ENCODE measurements at places on chromosomes 16 and 17.

GRCh38 chr16:88769617-88770460, 15.2 kb downstream of the PIEZO1 start:
- DNase-seq: no peak

GRCh38 chr16:56629531-56629930, 2.9 kb upstream of the MT1M start:
- no peak for DNase-seq

DNA sequence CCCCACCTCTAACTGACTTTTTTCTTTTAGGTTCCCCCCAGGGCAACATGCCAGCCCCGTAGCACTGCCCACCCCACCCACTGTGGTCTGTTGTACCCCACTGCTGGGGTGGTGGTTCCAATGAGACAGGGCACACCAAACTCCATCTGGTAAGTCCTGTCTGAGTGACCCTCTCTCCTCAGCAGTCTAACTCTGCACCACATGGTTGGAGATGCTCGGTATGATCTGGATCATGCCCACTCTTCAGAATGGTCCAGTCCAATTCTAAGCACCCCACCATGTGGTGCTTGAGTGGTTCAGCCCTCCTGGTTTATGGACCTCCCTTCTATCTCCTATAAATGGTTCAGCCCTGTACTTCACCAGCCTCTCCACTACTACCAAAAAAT, 5.9 kb downstream of the KDM6B start:
- peak; percentile 46 for DNase-seq

GRCh38 chr17:29091606-29092289, 48.8 kb downstream of the PIPOX start:
- no peak for DNase-seq

DNA sequence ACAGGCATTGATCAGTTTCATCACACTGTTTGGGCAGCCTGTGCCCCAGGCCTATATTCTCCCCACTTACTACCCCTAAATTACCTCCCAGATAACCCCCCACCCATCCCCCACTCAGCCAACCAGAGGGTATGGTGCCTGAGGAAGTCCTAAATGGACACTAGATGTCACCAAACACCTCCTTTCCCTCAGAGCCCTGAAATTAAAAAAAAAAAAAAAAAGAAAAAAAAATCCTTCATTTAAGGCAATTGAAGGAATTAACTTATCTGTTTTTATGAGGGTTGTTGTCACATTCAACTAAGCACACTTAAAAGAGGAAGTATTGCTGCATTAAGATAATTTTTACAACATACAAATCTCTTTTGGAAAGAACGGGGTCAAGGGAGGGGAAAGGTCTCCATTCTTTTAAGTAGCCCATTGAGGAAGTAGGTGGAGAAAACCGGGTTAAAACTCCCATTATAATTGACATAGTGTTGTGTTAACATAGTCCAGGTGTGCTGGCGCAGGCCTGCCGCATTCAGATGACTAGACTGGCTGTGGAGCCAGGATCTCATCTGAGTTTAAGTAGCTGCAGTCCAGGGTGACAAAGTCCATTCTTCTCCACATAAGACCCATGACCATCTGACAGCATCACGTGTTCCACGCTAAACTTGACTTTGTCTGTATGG, 46.3 kb downstream of the SNX11 start:
- peak; percentile 42 for DNase-seq

DNA sequence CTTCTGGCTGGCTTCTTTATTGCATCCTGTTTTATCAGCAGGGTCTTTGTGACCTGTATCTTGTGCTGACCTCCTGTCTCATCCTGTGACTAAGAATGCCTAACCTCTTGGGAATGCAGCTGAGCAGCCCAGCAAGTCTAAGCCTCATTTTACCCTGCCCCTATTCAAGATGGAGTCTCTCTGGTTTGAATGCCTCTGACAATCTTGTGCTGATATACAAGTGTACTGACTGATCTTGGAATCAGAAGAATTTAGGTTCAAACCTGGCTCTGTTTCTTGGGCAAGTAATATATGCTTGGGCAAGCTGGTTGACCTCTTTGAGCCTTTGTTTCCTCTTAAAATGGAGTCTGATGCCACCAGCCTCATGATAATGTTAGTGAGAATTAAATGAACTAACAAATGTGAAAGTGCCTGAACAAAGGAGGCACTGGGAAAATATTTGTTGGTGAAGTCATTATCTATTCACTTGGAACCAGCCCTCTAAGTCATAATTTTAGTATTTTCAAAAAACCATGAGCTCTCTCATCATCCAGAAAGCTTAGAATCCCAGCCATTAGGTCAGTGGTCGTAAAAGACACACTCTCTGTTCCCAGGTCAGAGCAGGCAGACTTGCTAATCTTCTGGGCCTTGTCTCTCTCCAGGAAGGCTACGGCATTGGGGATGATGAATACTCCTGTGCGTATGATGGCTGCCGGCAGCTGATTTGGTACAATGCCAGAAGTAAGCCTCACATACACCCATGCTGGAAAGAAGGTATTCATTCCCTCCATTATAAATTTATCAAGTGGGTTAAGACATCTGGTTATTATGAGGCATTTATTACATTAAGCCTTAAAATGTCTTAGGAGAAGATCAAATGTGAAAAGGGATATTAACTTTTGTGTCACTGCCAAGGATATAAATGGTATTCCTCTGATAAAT, 18.1 kb upstream of the ARL2BP start:
- no peak for DNase-seq

DNA sequence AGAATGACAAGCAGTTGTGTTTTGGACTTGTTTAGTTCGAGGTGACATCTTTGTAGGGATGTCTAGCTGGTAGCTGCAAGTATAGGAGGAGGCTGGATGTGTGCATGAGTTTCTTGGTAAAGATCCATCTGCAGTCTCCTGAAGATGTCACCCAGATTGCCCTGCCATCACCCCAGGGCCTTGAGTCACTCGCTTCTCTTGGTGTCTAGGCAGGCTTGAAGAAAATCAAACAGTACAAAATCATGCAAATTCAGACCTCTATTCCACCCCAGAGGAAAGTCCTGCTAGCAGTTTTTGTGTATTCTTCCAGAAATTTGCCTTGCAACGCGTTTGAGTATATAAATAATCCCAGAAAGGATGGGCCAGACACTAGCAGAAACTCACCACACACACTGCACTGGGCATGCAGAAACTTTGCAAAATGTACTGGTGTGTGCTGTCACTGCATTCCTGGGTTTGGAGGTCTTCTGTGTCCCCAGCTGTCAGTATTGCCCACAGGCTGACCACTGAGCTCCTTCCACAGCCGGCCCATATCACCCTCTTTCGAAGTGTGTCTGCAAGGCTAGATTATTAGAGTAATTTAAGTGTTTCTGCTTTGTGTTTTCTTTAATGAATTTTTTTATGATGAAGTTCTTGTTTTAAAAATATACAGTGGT, 51.5 kb downstream of the TENT4B start:
- DNase-seq: no peak

GRCh38 chr16:49623501-49624266, 232.2 kb downstream of the ZNF423 start:
- DNase-seq: no peak

DNA sequence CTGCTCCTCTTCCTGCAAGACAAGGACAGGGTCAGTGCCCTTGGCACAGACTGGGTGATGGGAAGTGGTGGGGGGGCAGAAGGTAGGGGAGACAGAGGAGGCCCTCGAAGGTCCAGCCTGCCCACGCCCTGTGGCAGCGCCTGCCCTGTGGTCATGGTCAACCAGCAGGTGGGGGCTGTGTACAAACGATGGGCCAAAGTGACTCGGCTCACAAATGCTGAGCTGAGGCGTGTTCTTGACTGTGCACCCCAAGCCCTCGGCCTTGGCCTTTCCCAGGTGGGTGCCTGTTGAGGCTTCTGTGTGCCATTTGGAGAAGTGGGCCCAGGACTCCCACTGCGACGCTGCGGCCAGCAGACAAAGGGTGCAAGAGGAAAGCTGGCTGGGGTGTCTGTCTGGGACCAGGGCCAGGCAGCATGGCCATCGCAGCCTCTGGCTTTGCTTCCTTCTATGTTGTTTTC, 22.6 kb downstream of the MXRA7 start:
- no peak for DNase-seq

DNA sequence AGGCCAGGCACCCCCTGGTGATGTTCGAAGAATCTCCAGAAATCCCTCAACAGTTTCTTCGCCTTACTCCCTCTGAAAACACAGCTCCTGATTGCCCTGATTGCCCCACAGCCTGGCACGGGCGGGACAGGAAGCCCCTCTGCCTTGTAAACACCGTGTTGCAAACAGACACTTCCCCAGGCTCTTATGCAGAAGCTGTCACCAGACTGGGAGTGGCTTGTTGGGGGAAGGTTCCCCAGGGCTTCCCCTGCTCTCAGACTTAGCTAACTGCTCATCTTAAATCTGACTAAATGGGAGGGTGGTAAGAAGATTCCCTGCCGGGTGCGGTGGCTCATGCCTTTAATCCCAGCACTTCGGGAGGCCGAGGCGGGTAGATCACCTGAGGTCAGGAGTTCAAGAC, 11.2 kb downstream of the PIK3R5 start:
- no peak for DNase-seq
